Frontal cortex (tissue), 4 donors: ENCODE measurements at places on chromosomes 3 and 15. TPM values are rescaled to one million over a fixed set of nuclear protein-coding genes. Genes with fewer than 3 reads are reported as not detected.

DNA sequence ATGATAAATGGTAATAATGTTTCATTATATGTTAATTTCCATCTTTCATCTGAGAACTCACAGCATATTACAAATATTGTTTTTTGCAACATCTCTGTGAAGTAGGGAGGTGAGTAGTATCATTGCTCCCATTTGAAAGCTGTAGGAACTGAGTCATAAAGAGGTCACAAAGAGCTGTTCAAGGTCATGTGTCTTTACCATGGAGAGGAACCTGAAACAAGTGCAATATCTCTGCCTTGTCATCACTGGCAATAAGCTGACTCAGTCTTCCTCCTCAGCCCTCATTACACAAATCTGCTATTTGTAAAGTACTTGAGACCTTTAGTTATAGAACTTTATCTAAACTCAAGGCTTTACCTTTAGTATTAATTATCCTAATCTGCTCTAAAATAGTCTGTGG is 4.4 kb upstream of the ATP13A4 start:
- DNase-seq = no peak

DNA sequence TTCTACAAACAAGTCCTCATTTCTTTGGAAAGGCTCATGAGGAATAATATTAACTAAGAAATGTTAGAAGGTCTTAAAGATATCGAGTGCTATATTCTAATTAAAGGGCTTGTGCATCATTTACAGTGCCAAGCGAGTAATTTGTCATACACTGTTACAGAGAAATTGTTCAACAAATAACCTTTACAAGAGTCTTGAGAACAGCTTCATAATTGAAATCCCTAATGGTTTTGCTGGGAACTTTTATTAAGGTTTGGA is 209.5 kb downstream of the MECOM start:
- DNase-seq = no peak

- no peak for DNase-seq
Measured at GRCh38 chr15:66224946-66225345, 28.6 kb downstream of the MEGF11 start.

GRCh38 chr3:149589332-149589731 is 68.5 kb downstream of the WWTR1 start:
- DNase-seq = no peak

GOLGA6L2 gene
- not detected for total RNA-seq

TTLL13 gene
- under 0.01 TPM for total RNA-seq

GRCh38 chr15:62369454-62369853 is 204.4 kb upstream of the C2CD4B start:
- DNase-seq = no peak

TF gene
- total RNA-seq = 4.1 TPM

GRCh38 chr3:19886404-19886803 is 47.6 kb downstream of the EFHB start:
- DNase-seq = no peak

GRCh38 chr3:94115482-94115881 is 52.6 kb downstream of the NSUN3 start:
- peak; percentile 24 for DNase-seq

KLHL40 gene
- total RNA-seq = 0.41 TPM

SCAANT1 gene
- total RNA-seq = not detected

ZNF662 gene
- 16.7 TPM for total RNA-seq

OCA2 gene
- total RNA-seq = 4.5 TPM

- DNase-seq = no peak
Measured at GRCh38 chr3:57758686-57759085, 2.6 kb downstream of the SLMAP start.

DNA sequence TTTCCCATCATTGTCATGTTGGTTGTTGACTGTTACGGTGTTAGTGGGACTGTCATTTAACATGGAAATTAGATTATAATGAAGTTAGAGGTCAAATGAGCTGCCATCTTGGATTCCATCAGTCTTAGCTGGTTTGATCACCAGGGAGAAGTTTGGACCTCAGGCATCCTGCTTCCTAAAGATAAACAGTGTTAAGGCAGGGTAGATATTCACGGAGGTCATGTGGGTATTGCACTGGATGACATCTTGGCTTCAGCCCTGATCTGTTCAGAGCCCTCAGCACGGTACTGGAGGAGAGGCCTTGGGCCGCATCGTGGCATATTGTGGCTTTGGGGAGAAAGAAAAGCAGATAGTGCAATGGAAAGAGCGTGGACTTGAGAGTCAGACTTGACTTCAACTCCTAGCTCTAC is 11.1 kb upstream of the MUC20 start:
- no peak for DNase-seq

GRK7 gene
- total RNA-seq = under 0.01 TPM

SLC22A13 gene
- total RNA-seq = under 0.01 TPM

TFG gene
- total RNA-seq = 54.6 TPM

FAM98B gene
- 37.9 TPM for total RNA-seq

GRCh38 chr3:86990734-86991481 is at the start of gene VGLL3:
TSS of gene VGLL3 (minus strand) at chr3:86991149. CDS start at chr3:86990743, 406 bp downstream.
- peak; percentile 36 for DNase-seq

GRCh38 chr3:191721990-191722389 is 261.0 kb downstream of the PYDC2 start:
- no peak for DNase-seq

DNA sequence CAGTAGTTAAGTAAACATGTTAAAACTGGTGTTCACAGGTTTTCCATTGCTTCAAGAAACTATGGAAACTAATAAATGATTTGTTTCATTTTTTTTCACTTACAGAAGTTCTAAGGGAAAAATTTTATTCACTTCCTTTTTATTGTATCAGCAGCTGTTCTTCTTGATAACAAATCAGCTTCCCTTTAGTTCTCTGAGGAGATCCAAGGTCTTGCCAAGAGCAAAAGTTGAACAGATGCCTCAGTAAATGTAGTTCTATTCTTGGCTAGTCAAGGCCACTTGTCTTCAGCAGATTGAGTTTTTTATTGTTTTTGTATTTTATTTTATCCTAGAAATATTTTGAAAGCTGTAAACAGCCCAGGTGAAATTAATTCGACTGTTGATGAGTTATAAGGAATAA is 41.8 kb downstream of the KCNH8 start:
- DNase-seq = no peak

CHL1 gene
- total RNA-seq = 1,010 TPM

GRCh38 chr3:60746695-60747416 is 504.4 kb downstream of the FHIT start:
- DNase-seq = no peak

- DNase-seq = peak; percentile 37
Measured at GRCh38 chr15:58748852-58749531, 515 bp downstream of the ADAM10 start.
